ENCODE measurements at places on chromosomes 12 and 14. TPM values are rescaled to one million over a fixed set of nuclear protein-coding genes. Genes with fewer than 3 reads are reported as not detected.

DNA sequence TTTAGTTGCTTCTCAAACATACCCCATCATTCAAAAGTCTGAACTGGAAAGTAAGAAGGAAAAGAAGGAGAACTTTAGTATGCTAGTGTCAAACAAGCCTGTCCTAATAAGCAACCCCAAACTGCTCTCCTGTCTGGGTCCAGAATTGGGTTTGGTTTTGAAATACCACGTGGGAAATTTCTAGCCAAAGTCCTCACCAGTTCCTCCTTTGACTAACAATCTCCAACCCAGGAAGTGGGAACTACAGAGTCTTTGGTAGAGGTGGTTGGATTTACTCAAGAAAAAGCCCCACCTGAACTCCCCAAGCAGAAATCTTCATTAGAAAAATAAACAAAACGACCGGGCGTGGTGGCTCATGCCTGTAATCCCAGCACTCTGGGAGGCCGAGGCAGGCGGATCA lies 17.4 kb upstream of the EIF4B start:
- no peak for DNase-seq

The METTL25 gene
- total RNA-seq, result 4.1 TPM

DNA sequence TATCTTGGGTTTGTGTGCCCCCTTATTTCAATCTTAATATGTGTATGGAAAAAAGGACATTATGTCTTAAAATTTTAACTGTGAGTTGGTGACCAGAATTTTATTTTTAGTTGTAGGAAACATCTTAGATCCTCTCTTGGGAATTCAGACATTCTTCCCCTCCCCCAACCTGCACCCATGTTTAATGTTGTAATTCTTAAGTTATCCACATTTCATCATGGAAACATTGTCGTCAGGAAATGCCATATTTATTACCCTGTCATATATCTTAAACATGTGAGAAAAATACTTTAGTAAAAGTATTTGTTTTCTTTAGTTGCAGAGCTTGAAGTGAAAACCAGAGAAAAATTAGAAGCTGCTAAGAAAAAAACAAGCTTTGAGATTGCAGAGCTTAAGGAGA lies 30.3 kb downstream of the YEATS4 start:
- no peak for DNase-seq

The SERPINA3 gene
- not detected for total RNA-seq

The TAS2R14 gene
- total RNA-seq, result 0.92 TPM

- no peak for DNase-seq
Observed at GRCh38 chr12:116589581-116589980, 30.4 kb downstream of the MAP1LC3B2 start.

DNA sequence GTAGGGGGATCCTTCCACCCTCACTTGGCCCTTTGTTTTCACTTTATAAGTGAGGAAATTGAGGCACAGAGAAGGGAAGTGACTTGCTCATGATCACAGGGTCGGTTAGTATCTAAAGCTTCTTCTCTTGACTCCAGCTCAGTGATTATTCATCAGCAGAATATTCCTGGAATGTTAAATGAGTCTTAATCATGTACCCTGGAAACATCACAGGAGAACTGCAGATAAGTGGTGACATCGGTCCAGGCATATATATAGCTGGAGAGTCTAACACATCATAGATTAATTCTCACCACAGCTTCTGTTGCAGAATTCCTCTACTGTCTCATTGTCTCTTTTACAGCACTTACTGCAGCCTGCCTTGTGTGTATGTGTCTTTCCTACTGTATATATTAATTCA lies 69.9 kb downstream of the PAH start:
- no peak for DNase-seq

DNA sequence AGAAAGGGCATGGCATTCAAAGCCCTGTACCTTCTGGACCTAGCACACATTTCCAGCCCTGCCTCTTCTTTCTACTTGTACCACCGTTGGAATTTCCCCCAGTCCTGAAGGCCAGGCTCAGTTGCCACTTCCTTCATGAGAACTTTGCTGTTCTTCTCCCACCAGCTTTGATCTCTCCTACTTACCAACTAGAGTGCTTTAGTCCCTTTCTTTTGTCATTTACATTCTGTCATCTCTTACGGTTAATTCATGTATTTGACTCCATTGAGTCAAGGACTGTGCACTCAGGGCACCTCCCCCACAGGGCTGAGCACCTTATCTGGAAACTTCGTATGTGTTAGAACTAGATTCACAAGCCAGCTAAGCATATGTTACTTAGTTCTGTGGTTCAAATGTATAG lies 26.3 kb downstream of the BICDL1 start:
- no peak for DNase-seq

- no peak for DNase-seq
Observed at GRCh38 chr12:57829025-57829777, 10.7 kb upstream of the AVIL start.

GRCh38 chr14:98130691-98131090 lies 1141.3 kb downstream of the BCL11B start:
- no peak for DNase-seq

The EXOC3L4 gene
- total RNA-seq, result not detected

GRCh38 chr14:75549169-75549568 lies 26.9 kb downstream of the BATF start:
- no peak for DNase-seq

The HCAR2 gene
- 2.2 TPM for total RNA-seq

DNA sequence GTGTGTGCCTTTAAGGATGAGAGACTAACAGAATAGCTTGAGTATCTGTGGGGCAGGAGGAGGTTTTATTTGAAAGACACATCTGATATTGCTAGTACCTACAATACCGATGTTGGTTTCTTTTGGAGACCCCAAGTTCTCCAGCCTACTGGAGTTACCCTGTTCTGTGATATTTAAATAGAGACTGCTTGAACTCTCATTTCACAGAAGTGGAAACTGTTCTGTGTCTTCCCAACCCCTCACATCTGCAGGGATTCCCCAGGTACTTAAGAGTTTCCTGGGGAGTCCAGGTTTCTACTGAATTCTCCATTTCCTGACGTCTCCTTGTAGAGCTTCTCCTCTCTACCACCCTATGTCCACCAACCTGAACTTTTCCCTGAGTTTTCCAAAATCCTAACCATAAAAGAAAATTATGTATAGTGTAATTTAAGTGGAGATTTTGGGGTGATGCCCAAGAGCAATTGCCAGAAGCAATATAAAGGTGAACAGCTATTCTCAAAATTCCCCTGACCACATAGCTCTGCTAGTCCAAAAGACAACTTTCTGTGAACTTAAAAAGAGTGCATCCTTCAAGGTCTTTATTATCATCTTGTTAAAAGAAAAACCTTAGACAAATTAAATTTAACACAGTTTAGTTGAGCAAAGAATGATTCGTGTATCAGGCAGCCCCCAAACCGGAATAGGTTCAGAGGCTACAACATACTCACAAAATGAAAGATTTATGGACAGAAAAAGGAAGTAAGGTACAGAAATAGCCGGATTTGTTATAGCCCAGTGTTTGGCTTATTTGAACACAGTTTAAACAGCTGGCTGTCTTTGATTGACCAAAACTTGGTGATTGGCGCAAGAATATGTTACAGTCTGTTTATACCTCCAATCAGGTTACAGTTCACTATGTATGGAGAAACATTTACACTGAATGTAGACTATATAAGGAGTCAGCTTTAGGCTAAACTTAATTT lies 373.4 kb downstream of the NUAK1 start:
- DNase-seq, result no peak

The A2M gene
- total RNA-seq, result 0.10 TPM

The MYBPC1 gene
- not detected for total RNA-seq

- no peak for DNase-seq
Observed at GRCh38 chr14:51744372-51745130, 92.8 kb downstream of the FRMD6 start.

The LARP4 gene
- 38.3 TPM for total RNA-seq

The TEX22 gene
- total RNA-seq, result 0.07 TPM

The ABHD12B gene
- total RNA-seq, result not detected

Measured in foreskin keratinocyte (primary cell).